Activated CD8-positive, alpha-beta memory T cell treated with anti-CD3 and anti-CD28 coated beads, Interleukin-2, amount 10 ng/mL, durations not matched to agents 7 days and 5 days (primary cell): ENCODE measurements at places on chromosomes 5 and 9. TPM values are rescaled to one million over a fixed set of nuclear protein-coding genes. Genes with fewer than 3 reads are reported as not detected.

Gene GLDC
- total RNA-seq, result 6.3 TPM

Gene PTCH1
- total RNA-seq, result 17.4 TPM

Gene CDH9
- not detected for total RNA-seq

Gene SNAPC4
- total RNA-seq, result 12.4 TPM

Gene C7
- not detected for total RNA-seq

Gene TOR1B
- total RNA-seq, result 31.5 TPM

Gene CHD1
- total RNA-seq, result 49.3 TPM

Gene HSPB3
- total RNA-seq, result not detected

Gene ALDOB
- total RNA-seq, result not detected

Gene DMRT3
- not detected for total RNA-seq

Gene GLRA1
- not detected for total RNA-seq

Gene FAXDC2
- total RNA-seq, result not detected

Gene CA9
- 0.85 TPM for total RNA-seq

Gene FBP2
- total RNA-seq, result not detected

Gene GAS1
- 0.07 TPM for total RNA-seq

Gene LRRC26
- not detected for total RNA-seq

Gene SETD9
- 8.2 TPM for total RNA-seq

Gene BNC2
- total RNA-seq, result not detected

Gene HTR4
- total RNA-seq, result not detected

Gene CDK5RAP2
- 79.8 TPM for total RNA-seq

Gene ZFP2
- not detected for total RNA-seq

Gene SLC6A19
- not detected for total RNA-seq

Gene PPP3R2
- not detected for total RNA-seq

Gene SEC61B
- 101 TPM for total RNA-seq
